ENCODE measurements at places on chromosomes 4 and X.
A peak's percentile ranks its signal among the peaks of the same experiment; 100 is the strongest.

GRCh38 chrX:56764975-56765791, 36.1 kb downstream of the NBDY start:
- DNase-seq: peak; percentile 15

DNA sequence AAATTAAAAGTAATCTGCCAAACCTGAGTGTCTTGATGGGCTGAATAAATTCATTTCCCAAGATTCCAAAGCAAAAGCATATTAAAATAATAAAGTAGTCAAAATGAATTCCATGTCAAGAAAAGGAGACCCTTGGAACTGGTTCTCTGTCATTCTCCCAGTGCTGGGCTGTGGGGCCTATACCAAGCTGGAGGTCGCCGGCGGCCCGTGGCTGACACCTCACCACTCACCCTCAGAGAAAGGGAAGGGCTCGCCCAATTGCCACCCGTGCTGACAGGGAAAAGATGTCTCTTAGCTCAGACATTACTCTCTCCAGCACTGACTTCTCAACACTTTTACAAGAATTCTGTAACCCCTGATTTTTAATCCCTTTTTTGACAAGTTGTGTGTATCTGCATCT, 51.7 kb downstream of the GATB start:
- no peak for DNase-seq

DNA sequence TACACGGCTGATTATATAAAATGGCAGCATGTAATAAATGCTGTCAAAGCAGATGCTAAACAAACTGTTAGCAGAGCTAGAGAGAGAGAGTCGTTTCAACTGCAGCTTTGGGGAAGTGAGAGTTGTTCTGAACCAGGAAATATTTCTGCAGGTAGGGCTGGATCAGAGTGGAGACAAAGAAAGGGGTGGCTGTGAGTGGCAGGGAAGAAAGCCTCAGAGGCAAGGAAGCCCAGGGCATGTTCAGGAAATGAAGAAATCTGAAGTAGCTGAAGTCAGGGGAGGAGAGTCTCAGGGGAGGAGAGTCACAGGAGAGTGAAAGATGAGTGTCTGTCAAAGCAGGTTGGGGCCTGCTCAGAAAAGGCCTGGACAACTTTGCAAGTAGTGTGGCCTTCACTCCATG, 48.4 kb upstream of the RPS6KA3 start:
- no peak for DNase-seq

- DNase-seq: no peak
These were observed 909 bp upstream of the PRKG2 start for GRCh38 chr4:81215931-81216330.

GRCh38 chrX:1009771-1010170, 202.7 kb downstream of the CRLF2 start:
- no peak for DNase-seq

DNA sequence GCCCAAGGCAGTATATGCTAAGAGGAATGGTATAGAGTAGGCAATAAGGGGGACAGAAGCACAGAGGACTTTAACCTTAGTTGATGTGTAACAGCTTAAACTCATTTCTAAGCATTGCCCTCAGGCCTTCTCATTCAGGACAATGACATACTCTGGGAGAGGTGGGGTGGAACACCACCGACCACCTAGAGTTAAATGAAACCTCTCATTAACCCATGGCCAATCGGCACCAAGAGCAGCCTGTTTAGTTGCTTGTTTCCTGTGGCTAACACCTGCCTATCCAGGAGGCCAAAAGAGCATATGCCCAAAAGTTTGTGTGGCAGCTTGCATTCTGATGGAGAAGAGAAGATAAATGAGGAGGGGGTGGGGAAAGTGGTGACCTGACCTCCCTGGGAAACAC, 88.7 kb upstream of the PLAC1 start:
- no peak for DNase-seq

GRCh38 chr4:67158666-67159065, 386.6 kb downstream of the CENPC start:
- DNase-seq: no peak

DNA sequence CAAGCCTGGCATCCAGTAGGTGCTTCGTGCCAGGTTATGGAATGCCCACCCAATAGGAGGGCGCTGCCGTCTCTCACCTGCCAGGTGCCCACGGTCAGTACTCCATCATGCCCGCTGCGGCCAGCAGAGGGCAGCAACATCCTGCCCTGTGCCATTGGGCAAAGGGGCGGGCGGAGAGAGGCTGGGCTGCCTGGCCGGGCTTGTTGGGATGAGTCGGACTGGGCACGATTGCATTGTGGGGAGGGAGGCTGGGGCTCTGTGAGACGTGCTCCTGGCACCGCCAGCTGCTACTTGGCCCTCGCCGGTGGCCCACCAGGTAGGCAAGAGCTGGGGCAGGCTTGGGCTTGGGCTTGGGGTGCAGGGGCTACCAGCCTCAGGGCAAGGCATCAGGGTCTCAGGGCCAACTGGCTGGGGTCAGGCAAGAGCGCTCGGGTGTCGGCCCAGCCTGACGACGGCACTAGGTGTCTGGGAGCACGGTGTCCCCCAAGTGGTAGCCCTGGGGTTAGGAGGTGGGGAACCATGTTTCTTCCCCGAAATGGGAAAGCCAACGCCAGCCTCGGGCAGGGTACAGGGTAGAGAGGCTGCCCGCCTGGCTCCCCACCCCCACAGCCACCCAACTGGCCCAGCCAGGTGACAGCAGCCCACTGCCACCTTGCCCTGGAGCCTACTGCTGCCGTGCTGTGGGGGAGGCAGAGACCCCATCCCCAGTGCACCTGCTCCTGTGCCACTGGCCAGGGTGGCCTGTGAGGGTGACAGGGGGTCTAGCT, at the start of gene PLXNB3:
TSS of gene PLXNB3 (plus strand) at position 261 of the 767 bp plus-strand sequence. CDS start 1,287 bp downstream, outside the sequence.
- DNase-seq: peak; percentile 75

DNA sequence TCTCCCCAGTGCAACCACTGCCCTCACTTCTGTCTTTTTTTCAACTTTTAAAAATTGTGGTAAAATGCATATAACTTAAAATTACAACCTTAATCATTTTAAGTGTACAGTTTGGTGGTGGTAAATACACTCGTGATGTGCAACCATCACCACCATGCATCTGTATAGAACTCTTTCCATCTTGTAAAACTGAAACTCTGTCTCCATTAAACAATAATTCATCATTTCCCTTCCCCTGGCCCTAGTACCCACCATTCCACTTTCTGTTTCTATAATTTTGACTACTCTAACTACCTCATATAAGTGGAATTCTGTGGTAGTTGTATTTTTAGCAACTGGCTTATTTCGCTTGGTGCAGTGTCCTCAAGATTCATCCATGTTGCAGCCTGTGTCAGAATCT, 6.8 kb upstream of the CTBP1 start:
- DNase-seq: no peak

DNA sequence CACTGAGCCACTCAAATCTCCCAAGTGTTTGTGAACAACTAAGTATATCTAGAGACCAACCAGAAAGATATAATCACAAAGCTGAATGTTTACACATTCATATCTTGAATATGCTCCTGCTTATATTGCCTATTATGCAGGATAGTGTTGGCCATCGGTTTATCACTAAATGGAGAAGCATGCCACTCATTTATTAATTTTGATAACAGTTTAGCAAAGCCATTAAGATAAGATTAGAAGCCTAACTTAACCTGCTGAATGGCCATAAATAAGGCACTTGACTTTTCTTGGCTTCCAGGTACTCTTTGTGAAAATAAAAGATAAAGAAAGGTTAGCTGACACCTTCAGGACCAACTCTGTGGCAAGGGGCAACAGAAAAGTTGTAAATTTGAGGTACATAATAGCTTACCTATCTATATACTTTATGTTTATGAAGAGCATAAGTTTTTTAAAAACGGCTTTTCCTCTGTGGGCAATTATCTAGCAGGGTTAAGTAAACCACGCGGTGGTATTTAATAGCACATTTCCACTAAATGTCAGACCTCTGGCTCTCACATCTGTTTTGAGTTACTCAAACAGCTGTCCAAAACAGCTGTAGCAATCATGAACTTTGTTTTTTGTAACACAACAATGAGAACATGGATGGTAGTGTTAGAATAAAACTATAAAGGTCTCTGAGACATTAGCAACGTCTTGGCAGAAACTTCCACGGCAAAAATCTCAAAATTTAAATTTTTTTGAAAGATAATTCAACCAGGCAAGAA, 58.8 kb upstream of the FTHL17 start:
- no peak for DNase-seq

- no peak for DNase-seq
These were observed 108.7 kb downstream of the GBA3 start for GRCh38 chr4:22801391-22801790.

- no peak for DNase-seq
These were observed 5.8 kb downstream of the ARAF start for GRCh38 chrX:47566841-47567240.

- no peak for DNase-seq
These were observed 410.9 kb downstream of the PDGFC start for GRCh38 chr4:156560701-156561100.

- no peak for DNase-seq
These were observed 741 bp downstream of the ANAPC4 start for GRCh38 chr4:25377572-25378436.

DNA sequence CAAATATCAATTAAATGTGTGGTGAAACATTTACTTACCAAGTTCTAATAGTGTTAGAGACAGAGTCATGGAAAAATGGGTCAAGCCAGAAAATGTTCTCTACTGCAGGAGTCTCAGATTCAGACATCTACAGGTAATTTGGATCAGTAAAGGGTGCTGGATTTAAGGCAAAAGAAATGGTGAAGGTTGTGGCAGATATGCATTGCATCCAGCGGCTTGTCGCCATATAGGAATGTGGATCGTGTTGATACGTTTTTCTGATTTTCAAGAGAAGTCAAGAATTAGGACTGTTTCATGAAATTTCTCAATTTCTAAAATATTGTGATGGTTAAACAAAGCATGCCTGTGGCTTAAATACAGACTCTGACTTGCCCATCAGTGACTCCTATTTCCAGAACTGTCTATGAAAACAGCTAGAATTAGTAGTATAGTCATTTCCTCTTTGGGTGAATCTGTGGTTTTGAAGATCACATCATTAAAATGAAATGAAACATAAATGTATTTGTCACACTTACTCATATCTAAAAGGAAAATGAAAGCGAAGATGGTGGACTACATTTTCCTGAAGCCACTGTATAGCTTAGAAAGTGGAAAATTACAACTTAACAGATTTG, 110.1 kb upstream of the VEGFC start:
- DNase-seq: no peak

DNA sequence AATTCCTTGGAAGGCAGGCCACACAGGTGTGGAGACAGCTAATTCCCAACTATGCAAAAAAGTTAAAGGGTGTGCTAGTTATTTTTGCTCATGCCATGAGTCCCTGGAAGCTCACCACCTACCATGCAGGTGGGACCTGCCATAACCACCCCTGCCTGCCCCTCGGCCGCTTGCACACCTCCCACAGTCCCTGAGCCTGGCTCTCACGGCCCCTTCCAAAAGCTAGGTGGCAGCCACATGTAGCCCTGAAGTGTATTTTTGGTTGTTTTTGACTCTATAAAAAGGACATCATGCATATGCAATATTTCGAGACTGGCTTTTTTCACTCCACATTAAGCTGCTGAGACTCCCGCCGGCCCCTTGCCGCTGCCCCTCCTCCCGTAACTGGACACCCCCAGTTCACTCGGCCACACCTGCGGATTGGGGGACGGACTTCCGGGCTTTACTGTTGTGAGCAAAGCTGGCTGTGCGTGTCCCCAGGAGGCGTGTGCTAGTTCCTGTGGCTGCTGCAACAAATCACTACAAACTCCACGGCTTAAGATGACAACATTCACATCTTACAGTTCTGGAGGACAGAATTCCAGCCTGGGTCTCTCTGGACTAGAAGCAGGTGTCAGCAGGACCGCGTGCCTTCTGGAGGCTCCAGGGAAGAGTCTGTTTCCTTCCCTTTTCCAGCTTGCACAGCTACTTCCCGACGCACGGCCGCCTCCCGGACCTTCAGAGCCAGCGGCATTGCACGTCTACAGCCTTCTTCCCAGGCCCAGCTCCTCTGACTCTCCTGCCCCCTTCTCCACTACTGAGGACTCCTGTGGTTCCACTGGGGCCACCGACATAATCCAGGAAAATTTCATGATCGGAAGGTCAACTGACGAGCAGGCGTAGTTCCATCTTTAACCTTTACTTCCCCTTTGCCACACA, 24.8 kb downstream of the ZFYVE28 start:
- no peak for DNase-seq

- no peak for DNase-seq
These were observed 30.2 kb downstream of the RBBP7 start for GRCh38 chrX:16839852-16840460.

- DNase-seq: no peak
These were observed 16.1 kb downstream of the TMEM175 start for GRCh38 chr4:948101-948935.

GRCh38 chr4:182111586-182111985, 131.6 kb upstream of the TENM3 start:
- no peak for DNase-seq

- DNase-seq: no peak
These were observed 13.7 kb downstream of the SEPTIN11 start for GRCh38 chr4:76963131-76963750.

GRCh38 chrX:1223242-1223600, 10.8 kb upstream of the CRLF2 start:
- no peak for DNase-seq

GRCh38 chrX:8305350-8305749, 134.3 kb upstream of the VCX2 start:
- DNase-seq: no peak

DNA sequence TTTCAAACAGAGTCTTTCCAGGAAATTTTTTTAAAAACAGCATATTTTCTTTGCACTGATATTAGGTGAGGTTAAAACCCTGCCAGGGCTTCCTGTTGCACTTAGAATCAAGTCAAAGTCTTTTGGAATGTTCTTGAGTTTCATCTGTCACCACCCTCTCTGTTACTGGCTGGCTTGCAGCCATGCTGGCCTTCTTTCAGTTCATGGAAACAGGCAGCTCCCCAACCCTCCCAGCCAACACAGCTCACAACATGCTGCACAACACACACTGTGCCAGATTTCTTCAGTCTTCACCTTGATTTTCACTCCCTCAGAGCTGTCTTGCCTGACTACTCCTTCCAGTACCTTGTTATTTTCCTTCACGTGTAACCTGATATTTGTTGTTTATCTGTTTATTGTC, 129.5 kb downstream of the KCNIP4 start:
- DNase-seq: no peak

DNA sequence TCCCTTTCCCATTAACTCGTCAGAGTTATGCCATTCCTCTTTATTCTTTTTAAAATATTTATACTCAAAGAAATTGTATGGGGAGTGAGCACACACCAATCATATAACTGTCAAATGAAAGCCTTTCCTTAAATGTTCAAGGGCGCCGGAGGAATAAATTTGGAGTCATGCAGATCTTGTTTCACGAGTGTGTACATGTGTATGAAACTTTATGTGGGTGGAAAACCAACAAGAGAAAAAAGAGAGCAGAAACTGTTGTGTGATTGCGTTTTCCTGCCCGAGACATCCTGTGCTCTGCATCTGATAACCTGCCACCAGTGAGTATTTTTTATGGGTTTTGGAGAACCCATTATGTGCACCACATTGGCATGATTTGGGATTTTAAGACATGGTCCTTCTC, 88.3 kb downstream of the FHDC1 start:
- DNase-seq: no peak

- no peak for DNase-seq
These were observed 133.5 kb downstream of the SCFD2 start for GRCh38 chr4:53232371-53232770.

GRCh38 chr4:173494013-173494970, 35.7 kb downstream of the HAND2 start:
- DNase-seq: peak; percentile 67

Measured in CD4-positive, alpha-beta T cell treated with Interleukin-2 at 100 ng/mL for 4 hours (primary cell).